CD4-positive, alpha-beta T cell treated with Interleukin-21 for 1 hour (primary cell): ENCODE measurements at places on chromosomes 6 and 20.

DNA sequence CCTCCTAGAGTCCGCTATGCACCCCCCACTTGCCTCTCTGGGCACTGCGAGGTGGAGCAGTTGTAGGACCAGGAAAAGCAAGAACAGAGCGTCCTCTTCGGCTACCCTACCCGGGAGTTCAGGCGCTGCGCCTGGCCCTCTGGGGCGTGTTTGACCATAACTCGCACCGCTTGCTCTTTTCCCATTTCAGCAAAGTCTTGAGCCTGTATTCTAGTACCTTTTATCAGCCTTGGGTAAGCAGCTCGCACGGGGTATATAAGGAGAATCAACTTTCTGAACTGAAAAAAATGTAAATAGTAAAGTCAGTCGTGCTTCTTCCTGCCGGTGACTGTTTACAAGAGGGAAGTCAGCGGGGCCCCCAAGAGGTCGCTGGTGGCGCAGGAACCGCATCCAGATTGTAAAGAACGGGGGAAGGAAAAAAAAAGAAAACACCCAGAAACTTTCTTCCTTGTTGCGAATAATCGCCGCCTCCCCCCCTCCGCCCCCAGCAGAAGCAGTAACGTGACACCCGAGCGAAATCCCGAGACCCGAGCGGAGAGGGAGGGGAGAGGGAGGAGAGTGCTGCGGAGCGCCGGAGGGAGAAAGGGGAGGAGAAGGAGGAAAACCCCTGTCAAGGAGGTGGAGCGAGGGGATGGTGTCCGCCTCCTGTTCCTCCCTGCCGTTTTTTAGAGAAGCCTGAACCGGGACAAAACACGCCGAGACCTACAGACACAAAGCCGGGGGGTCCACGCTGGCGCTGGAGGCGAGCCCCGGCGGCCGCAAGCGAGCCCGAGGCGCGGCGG is at the start of gene UST:
Gene UST (plus strand): TSS at position 668 of the 782 bp plus-strand sequence. CDS start 401 bp downstream, outside the sequence.
- DNase-seq: peak; percentile 78

- DNase-seq: no peak
These were observed 217.6 kb upstream of the HDDC2 start for GRCh38 chr6:125519367-125519766.

DNA sequence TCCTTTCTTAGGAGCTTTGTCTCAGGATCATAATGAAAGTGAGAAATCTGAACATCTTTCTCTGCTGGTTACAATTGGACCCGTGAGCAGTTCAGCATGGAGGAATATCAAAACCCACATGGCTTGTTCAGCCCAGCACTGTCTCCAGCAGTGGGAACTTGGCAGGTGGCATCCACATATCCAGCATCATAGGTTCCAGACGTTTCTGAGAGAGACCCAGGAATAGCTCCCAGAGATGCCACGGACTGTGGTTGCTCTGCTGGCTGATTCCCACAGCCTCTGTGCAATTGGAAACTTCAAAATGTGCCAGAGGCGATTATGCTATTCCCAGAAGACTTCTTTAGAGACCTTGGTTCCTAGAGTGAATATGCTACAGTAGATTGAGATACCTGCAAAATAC is 76.4 kb downstream of the PHACTR2 start:
- no peak for DNase-seq

DNA sequence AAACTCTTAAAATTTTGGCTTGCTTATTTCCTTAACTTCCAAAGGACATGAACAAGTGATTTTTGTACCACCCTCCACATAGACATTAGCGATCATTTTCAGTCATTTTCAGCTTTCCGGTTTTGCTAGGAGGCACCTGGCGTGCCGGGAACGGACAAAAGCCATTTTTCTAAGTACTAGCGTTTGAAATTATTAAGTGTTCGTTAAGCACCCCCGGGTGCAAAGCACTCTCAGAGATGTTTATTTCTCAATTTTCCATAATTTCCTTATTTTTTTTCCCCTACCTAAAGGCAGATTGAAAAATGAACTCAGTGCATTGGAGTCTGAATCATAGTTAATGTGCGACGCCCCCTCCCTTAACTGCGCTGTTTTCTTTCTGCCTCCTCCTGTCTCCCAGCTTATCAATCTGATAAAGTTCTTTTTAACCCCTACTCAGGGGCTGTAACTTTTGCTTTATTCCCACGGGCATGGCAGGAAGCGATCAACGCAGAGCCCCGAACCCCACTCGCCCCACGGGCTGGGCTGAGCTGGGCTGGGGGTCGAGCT is 58.2 kb downstream of the ZNF831 start:
- no peak for DNase-seq

DNA sequence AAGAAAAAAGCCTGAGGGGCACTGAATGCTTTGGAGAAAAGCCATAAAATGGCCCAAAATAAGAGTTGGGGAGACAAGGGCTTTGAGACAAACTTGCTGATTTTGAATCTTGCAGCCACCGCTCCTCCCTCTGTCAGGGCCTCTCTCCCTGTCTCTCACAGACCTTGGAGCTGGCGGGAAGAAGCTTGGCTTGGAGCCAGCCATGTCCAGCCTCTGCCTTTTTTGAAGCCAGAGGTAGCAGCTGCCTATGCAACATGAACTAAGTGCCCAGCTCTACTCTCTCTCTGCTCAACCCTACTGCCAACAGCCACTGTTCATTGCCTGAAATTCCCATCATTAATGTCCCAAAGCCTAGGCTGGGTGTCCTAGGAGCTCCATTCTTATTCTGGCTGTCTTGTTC is 63.7 kb upstream of the CTNNBL1 start:
- no peak for DNase-seq

GRCh38 chr6:90285611-90286381 is 10.8 kb downstream of the BACH2 start:
- DNase-seq: peak; percentile 54

GRCh38 chr6:37131104-37131959 is 38.6 kb upstream of the PIM1 start:
- no peak for DNase-seq

- DNase-seq: no peak
These were observed 27.4 kb upstream of the BMP5 start for GRCh38 chr6:55902796-55903195.

GRCh38 chr6:168934660-168935627 is 318.7 kb downstream of the THBS2 start:
- DNase-seq: no peak
